ENCODE measurements at places on chromosomes 4 and X.

DNA sequence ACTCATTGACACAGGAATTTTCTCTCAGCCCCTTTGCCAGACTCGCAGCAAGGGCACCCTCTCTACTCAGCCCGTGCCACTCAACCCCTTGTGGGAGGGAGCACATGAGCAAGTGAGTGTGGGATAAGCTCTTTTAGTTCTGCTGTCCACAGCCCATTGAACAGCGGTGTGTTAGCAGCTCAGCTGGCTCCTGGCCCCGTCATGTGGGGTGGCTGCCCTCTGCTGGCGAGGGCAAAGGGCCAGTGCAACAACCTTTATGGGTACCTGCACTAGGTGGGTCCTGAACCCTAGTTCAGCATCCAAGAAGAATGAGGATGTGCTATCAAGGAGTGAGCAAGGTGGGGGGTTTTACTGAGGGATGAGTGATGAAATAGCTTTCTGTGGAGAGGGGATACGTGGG lies 85.0 kb upstream of the ZNF81 start:
- no peak for DNase-seq

DNA sequence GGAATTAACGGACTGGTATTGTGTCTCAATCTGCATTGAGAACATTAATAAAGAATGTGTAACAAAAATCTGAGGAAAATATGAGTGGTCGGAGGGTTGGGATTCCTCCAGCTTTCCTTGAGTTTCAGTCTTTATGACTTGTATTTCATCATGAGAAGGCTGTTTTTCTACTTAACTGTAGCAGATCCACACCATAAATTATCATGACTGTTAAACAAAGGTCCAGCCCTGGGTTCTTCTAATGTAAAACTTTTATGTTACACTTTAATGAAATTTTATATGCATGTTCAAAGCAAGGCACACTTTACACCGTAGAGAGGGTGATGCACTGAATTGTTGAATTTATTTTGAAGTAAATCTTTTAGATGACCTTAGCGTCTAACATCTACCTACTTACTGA lies 7.0 kb downstream of the AFF2 start:
- DNase-seq: no peak

DNA sequence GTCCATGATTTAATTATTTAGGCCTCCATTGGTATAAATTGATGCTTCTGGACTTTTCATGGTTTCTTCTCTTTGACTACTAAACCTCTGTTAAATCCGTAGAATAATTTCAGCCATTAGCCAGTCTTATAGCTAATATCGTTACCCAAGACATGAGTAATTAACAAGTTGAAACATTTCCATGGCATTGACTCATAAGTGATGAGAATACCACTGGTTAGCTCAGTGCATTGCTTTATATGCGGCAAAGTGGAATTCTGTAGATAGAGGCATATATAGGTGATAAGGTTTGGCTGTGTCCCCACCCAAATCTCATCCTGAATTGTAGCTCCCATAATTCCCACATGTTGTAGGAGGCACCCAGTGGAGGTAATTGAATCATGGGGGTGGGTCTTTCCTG lies 80.6 kb downstream of the VCX2 start:
- DNase-seq: no peak

DNA sequence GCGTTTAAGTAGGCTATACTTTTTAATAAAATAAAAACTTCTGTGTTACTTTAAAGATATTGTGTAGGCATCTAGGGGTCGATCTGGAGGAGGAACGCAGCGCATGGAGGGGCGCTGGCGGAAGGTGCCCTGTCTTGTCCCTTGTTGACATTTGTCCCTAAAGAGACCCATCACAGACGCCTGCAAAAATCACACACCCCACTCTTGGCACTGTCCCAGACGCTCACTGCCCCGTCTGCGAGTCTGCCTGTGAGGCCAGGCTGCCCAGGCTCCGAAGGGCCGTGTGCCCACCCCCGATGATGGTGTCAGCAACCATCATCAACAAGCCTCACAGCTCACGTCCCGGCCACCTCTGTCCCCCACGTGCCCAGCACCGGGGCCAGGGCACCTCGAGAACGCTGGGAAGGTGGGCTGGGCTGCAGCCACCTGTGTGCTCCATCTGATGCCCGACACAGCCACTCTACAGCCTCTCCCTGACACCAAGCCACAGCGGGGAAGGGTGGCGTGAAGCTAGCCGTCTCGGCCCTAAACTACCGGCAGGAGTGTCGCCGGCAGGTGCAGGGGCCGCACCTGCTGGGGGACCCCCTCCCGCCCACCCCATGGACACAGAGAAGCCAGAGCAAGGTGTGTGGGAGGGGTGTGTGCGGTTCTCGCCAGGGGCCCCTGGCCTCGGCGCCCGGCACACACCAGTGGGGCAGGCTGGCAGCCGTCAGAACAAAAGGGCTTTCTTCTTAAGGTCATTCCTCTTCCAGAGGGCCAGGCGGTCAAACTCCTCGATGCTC lies 26.8 kb upstream of the AFAP1 start:
- DNase-seq: no peak

DNA sequence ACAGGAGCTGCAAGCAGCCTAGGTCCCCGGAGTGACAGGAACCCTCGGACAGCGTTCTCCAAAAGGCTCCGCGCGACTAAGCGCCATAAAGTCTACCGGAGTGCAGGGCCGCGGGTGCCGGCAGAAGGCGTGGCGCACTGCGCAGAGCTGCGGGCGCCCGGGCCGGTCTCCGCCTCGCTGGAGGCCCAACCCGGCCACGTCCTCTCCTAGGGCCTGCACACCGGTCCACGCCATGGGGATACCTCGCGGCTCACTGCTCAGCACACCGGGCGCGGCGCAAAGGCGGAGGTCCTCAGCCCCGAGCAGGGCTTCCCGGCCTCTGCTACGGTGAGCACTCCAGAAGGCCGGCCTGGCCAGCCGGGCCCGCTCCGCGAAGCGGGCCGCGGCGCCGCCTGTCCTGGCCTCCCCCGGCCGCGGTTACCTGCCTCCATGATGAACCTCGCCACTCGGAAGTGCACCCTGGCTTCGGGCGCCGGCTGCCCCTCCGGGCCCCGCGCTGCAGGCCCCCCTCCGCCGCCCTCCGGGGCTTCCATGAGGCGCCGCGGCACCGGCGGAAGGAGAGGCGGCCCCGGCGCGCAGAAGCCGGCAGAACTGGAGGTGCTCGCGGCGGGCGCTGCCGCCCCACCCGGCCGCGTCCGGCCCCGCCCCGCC lies at the start of gene CCNQ:
Gene CCNQ (minus strand): TSS at position 599 of the 651 bp plus-strand sequence. CDS start 66 bp downstream, at position 533.
- no peak for DNase-seq

DNA sequence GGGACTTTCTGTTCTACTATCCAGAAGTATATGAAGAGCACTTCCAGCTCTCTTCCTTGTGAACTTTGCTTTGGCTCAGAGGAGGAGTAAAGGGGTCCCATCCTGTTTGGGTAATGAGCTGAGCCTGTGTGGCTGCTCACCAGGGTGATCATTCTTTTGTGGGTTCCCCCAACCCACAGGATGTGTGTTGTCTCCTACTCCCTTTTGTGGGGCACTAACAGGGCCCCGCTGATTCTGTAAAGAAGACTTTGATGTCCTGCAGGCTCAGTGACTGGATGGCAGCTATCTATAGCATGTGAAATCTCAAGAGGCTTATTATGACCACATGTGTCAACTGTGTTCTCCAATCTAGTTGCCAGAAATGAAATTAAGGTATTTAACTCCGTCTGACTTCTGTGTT lies 40.8 kb downstream of the ZNF518B start:
- DNase-seq: no peak

GRCh38 chr4:183987987-183988392 lies 82.9 kb downstream of the STOX2 start:
- no peak for DNase-seq

- no peak for DNase-seq
Observed at GRCh38 chr4:8728536-8729407, 136.2 kb downstream of the CPZ start.

- DNase-seq: no peak
Observed at GRCh38 chr4:134663742-134664141, 462.2 kb upstream of the PABPC4L start.

GRCh38 chr4:139042981-139043460 lies 27.4 kb downstream of the NOCT start:
- DNase-seq: no peak

DNA sequence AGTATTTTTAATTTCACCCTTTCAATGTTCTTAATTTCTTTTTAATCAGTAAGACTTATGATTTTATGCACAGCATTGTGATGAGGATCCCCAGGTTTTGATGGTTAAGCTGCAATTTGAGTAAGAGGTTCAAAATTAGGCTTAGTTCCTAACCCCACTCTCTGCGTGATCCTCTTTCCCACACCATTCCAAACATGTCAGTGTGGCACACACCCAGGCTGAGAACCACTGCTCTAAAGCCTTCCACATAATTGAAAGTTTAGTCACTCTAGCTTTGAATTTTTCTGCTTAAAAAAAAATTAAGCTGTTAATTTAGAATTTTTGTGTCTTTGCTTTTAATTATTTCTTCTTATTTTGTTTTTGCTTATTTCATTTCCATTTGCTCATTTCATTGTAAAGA lies 68.8 kb upstream of the SLC7A11 start:
- DNase-seq: no peak

- DNase-seq: no peak
Observed at GRCh38 chr4:52979020-52979419, 116.9 kb downstream of the RASL11B start.

DNA sequence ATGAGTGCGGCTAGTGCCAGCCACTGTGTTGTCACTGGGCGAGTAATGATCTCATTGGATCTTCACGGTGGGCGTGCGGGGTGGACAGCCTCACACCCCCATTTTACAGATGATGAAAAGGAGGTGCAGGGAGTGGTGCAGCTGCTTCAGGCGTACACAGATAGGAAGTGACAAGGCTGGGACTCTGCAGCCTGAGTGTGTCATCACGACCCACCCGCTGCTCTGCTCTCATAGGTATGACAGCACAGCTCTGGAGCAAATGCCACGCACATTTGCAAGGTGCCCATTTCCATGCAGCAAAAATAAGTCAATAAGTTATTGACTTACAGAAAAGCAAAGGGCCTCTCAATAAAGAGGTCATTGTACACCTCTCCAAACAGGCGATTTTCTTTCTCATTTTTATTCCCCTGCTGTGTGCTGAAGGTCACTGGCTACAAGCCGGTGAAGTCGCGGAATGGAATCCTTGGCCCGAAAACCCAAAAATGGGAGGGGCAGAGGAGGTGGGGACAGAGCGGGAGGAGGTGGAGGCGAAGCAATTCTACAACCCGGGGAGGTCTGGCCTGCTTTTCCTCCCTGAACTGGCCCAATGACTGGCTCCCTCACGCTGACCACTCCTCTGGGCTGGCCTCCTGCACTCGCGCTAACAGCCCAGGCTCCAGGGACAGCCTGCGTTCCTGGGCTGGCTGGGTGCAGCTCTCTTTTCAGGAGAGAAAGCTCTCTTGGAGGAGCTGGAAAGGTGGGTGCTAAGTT lies at the start of gene SOD3:
Gene SOD3 (plus strand): TSS at position 658 of the 750 bp plus-strand sequence. CDS start 3,949 bp downstream, outside the sequence.
- no peak for DNase-seq

- no peak for DNase-seq
Observed at GRCh38 chrX:2147928-2148327, 352.8 kb downstream of the DHRSX start.

Measured in stimulated activated CD8-positive, alpha-beta memory T cell treated with anti-CD3 and anti-CD28 coated beads, Interleukin-2, amount 100 ng/mL, for 1 hour (primary cell).